Osteocyte (in vitro differentiated cells): ENCODE measurements at places on chromosomes 1 and 21.

GRCh38 chr1:8047686-8048445 is 21.8 kb upstream of the ERRFI1 start:
- no peak for DNase-seq

DNA sequence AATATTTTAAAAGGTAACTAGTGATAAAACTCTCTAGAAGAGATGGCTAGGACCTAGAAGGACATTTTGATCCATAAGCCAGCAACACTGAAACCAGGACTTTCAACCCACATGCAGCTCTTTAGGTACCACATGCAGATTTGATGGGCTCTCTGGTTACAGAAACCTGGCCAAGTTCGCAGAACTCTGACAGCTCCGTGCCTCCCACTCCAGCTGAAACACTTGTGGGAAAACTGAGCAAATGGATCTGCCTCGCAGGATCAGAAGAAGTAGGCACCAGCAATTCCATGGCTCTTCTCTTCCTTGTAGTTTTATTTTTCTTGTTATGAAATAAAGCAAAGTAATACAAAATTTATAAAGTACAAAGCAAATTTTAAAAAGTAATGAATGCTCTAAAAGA is 58.5 kb downstream of the ST6GALNAC5 start:
- no peak for DNase-seq

DNA sequence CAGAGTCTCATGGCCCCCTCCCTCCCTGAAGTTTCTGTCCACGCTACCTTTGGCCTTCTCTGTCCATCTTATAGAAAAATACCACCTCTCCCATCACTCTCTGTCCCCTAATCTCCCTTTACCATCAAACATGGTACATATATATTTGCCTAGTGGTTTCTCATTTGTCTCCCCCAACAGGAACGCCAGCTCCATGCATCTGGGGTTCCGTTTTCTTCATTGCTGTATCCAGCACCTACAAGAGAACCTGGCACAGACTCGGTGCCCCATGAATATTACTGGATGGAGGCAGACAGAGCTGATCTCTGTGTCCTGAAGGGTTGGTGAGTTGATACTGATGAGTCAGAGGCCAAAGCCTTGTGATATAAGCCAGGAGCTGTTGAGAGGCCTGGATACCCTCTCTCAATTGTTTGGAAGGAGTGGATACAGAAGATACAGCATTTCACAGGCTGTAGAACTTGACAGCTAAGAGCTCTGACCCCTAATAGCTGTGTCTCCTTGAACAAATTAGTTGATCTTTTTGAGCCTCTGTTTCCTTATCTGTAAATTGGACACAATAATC is 21.9 kb downstream of the HEYL start:
- DNase-seq = no peak

DNA sequence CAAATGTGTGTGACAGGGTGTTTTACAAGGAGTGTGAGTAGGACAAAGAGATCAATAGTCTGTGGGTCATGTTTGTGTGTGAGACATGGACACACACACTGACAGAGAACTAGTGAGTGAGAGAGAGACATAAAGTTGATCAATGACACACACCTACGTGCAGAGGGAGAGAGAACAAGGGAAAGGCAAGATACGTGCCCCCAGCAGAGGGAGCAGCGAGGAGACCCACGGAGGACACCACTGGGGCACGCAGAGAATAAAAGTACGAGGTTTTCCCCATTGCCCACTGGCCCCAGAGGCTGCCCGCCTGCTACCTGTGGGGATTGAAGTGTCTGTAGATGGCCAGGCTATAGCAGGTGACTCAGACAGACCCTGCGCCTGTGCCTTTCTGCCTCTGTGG is 130.2 kb upstream of the CSF3R start:
- no peak for DNase-seq

DNA sequence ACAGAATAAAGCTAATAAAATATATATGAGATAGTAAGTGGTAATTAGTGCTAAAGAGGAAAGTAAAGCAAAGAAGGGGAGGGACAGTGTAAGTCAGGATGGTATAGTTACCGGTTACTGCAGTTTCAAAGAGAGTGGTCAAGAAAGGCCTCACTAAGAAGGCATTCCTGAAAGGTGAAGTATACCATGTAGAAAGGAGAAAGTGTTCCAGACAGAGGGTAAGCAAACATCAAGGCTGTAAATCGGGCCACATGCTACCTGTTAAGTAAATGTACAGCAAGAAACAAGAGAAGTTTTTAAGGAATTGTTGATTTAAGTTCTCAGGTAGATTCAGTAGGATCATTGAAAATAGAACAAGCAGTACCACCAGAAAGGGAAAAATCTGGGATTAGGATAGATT is 9.7 kb downstream of the DESI2 start:
- DNase-seq = no peak

GRCh38 chr1:23930861-23931490 is 17.8 kb upstream of the CNR2 start:
- DNase-seq = no peak
